Kidney (tissue), 22 donors: ENCODE measurements at places on chromosomes 13 and 19. TPM values are rescaled to one million over a fixed set of nuclear protein-coding genes. Genes with fewer than 3 reads are reported as not detected.

C13orf42 gene
- total RNA-seq, result not detected

ZNF304 gene
- 13.8 TPM for total RNA-seq

CLDND2 gene
- 1.1 TPM for total RNA-seq

SIGLEC7 gene
- 4.0 TPM for total RNA-seq

CYP2B6 gene
- 0.31 TPM for total RNA-seq

MEGF8 gene
- total RNA-seq, result 31.6 TPM

TUBB4A gene
- 4.4 TPM for total RNA-seq

ZNF296 gene
- 2.1 TPM for total RNA-seq

PRX gene
- total RNA-seq, result 4.5 TPM

GRCh38 chr13:21616880-21617279, 12.9 kb upstream of the MICU2 start:
- DNase-seq, result peak; percentile 27

DNA sequence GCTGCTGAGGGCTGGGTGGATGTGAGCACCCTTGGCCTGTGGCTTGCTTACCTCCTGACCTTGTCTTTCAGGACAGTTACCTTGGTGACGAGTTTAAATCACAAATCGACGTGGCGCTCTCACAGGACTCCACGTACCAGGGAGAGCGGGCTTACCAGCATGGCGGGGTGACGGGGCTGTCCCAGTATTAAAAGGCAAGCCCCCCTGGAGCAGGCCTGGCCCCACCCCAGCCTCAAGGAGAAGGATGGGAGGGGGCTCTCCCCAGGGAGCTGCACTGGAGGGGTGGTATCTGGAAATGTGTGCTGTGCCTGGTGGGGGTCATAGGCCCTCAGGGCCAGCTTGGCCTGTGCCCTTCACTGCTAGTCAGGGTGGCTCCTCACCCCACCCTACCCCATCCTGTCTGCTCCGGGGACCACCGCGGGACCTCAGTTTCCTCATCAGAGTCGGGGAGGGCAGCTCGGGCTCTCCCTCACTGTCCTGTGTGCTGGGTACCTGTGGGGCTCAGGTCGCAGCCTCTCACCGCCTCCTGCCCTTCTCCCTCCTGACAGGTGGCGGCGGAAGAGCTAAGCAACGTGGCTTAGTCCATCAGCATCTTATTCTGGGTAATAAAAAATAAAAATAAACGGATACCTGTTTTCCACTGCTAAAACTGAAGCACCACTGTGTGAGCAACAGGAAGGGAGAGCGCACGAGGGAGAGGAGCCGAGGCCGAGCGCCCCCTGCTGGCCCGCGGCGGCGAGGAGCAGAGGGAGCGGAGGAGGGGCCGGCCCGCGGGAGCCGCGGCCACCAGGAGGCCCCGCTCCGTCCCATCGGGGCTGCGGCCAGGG, 29.8 kb downstream of the CERS1 start:
- DNase-seq, result no peak

DNA sequence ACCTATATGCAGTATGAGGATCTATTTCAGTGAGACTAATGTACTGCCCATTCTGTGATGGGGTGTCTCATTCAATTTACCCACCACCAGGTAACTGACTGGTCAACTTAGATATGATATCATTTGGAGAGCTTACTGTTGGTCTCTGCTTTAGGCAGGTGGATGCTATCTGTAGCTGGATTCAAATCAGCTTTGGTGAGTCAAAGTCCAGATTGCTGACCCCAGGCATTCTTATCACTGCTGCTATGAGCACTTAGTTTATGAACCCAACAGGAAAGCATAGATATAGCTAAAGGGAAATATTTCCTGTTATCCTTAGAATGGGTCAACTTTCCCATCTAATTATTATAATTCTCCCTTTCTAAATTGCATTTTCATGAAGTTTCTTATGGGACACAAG, 1295.2 kb upstream of the SPRY2 start:
- DNase-seq, result no peak

GRCh38 chr19:38650911-38651584, 3.6 kb downstream of the ACTN4 start:
- DNase-seq, result no peak

DNA sequence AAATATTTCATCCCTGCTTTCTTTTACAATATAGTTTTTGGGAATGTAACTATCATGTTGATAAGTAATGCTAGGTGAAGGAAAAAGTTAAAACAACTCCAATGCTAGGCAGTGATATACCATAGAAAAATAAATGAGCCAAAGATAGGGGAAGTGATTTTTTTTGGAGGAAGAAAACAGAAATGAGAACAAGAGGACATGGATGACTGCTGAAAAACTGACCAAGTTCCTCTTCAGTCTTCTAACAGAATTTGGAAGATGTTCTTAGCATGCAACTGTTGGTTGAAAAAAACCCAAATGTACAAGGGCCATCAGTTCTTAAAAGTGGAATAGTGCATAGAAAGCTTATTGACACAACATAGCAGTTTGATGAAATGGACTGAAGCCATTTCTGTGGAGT, 262.5 kb upstream of the STARD13 start:
- DNase-seq, result no peak

GRCh38 chr13:110797230-110797877, 83.9 kb downstream of the ING1 start:
- DNase-seq, result no peak

DNA sequence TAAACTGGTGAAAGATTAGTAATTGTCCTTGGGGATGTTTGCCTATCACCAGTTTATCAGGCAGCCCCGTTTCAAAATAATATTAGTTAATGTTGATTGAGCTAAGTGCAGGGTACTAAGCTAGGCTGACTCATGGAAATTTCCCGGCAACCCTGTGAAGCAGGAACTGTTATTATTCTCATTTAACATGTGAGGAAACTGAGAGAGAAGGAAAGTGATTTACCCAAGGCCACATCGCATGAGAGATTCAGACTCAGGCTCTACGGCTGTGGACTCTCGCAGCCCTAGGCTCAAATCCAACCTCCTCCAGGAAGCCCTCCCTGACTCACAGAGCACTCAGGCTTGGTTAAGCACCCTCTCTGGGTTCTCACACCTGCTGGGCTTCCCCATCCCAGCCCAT, 19.7 kb downstream of the CLPTM1 start:
- no peak for DNase-seq

DNA sequence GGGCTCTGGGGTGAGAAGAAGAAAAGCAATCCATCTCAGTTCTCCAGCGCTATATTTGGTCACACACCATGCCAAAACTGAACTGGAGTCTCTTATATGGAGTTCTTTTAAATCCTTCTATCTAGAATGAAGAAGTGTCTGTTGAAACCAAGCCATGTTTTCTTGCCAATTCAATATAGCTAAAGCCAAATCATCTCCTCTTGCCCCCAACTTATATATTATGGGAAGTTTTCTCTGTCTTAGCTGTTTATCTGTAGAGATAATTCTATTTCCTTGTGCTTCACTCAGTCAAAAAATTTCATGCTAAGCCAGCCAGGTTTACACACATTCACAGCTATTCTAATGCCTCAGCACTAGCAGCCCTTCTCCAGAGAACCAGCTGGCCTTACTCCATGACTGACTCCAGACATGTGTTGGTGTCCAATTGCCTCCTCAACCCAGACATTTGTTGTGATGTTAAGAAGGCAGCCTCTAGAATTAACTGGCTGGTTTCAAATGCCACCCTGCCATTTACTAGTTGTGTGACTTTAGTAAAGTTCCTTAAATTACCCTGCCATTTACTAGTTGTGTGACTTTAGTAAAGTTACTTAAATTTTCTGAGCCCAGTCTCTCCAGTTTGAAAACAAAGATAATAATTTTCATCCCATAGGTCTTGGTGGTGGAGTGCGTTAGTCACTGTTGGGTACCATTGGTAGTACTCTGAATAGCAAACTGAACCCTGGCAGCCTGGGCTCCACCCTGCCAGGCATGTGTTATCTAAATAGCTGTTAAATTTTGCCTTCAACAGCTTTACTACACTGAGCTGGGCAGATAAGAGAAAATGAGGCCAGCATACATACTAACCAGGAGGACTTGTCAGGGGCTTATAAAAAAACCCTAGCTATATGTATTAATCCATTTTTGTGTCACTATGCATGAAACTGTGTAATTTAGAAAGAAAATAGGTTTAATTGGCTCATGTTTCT, 525.1 kb downstream of the LMO7 start:
- DNase-seq, result no peak

DNA sequence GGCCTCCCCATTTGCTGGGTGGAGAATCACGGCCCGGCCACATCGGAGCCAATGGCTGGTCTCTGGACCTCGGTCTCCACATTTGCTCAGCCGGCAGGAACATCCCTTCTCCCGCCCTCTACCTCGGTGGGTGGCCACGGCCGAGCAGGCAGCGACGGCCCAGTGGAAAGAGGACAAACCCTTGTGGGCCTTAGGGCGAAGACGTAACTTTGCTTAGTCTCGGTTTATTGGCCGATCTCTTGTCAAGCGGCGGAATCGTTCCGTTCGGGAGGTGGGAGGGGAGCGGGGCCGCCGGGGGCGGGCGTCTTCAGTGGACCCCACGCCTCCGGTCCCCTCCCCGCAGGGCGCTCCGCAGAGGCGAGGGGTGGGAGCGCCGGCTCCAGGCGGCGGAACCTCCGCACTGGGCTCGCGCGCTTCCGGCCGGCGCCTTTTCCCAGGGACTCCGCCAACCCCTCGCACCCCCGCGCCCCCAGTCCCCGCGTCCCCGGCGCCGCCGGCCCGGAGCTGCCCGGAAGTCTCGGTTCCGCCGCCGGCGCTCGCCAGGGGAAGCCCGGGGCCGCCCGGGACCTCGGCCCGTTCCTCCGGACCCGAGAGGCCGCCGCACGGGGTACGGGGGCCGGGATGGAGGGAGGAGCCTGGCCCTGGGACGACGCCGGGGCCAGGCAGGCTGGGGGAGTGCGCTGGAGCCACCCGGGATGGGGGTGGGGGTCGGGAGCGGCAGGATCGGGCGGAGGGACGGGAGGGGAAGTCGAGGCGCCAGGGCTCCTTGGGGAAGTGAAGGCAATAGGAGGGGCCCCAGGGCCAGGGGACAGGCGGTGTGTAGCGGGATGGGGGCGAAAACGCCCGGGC, at the start of gene ZNF580:
Gene ZNF580 (plus strand): TSS at position 426 of the 849 bp plus-strand sequence. CDS start 1,507 bp downstream, outside the sequence.
- peak; percentile 88 for DNase-seq

DNA sequence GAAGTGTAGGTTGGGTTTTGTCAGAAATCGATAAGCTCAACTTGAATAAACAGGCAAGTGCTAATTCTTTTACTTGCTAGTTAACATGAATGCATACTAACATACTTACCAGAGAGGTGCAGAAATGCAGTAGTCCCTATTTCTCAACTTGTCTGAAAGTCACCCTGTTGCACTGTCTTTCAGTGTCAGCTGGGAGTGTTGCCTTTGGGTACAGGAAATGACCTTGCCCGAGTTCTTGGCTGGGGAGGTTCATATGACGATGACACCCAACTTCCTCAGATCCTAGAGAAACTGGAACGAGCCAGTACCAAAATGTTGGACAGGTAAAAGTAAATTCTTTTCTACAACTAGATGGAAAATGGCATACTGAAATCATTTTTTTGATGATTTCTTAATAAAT, 103.5 kb upstream of the AKAP11 start:
- no peak for DNase-seq

- no peak for DNase-seq
These were observed 2.2 kb downstream of the RPS11 start for GRCh38 chr19:49498475-49498874.

DNA sequence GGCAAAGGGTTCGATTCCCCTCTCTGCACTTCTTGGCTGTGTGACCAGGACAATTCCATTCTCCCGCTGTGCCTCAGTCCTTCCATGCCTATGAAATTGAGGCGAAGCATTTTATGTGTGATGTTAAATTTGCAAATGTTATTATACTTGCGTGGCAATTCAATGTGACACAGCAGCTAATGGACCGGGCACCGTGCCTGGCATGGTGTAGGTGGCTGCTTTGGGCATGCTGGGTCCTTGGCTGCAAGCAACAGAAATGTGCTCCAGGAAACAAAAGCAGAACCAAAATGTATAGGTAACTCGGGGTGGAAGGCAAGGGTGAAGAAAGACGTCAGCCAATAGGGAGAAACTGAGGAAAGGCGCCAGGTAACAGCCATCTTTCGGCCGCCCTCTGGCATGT, 37.1 kb downstream of the TINCR start:
- DNase-seq, result no peak

GRCh38 chr13:79226938-79227337, 179.1 kb downstream of the RBM26 start:
- no peak for DNase-seq

- DNase-seq, result no peak
These were observed 420.4 kb upstream of the GPC6 start for GRCh38 chr13:92806215-92806614.

DNA sequence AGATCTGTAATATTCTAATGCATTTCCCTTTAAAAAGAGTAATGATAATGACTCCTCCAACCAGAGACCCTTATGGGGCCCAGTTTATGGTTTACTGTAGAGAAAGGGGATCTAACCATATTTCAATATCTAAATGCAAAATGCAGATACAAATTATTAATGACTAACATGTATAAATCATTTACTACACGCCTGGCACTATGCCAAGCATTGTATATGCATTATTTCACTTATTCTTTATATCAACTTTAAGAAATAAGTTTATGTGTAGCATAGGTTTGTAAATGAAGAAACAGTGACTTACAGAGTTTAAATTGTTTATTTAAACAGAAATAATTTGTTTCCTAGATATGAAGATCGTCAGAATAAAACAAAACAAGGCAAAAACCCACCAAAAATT, 86.2 kb upstream of the SCEL start:
- DNase-seq, result no peak

DNA sequence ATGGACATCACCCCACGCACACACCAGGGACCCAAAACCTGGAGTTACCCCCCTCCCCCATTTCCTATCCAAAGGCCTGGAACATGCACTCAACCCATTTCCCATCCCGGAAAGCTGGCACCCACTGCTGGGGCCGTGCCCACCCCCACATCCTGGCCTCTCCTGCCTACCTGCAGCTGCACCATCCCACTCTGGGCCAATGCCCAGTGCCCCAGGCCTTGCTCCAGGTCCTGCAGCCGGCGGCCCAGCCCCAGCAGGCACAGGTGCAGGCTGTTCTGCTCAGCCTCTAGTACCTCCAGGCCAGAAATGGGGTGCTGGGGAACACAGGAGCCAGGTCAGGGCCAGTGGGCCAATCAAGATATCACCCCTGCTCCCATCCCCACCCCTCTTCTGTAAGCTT, 1.7 kb downstream of the SYNE4 start:
- DNase-seq, result no peak

DNA sequence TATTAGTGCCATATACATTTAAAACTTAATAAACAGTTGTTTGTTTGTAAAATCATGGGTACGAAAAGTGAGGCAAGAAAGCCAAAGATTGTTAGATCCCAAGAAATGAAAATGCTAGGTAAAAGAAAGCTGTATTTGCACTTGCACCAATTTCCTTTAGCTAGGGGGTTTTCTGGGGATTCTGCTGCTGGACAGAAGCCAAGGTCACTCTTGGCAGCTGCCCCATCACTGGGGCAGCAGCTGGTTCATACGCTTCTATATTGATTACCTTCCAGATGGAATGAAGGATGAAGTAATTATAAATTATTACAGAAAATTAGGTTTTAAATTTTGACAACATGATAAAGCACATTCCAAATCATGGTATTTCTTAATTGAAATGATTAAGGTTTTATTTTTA, 127.4 kb downstream of the SLITRK5 start:
- no peak for DNase-seq

DNA sequence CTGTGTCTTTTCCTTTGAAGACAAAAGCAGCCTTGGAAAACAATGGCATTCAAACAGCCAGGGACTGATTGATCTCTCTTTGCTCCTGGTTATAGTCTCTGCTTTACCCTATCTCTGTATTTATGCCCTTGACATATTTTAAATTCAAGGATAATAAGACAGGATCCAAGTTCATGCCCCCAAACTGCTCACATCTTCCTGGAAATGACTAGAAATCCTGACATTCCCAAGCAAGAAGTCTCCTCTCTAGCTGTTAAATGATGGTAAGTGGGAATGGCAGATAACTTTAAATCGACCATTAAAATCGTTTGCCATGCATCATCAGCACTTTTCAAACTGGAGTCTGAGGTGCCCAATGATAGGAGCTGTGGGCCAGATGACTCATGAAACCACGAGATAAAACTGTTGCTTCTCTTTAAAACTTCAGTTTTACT, 435.6 kb downstream of the FOXO1 start:
- DNase-seq, result peak; percentile 46
